ENCODE measurements at places on chromosomes 5 and 9. TPM values are rescaled to one million over a fixed set of nuclear protein-coding genes. Genes with fewer than 3 reads are reported as not detected.

ATP10B gene
- polyA plus RNA-seq: 35.6 TPM

NRG2 gene
- 1.1 TPM for polyA plus RNA-seq

SH3RF2 gene
- 31.9 TPM for polyA plus RNA-seq

GNA14 gene
- 2.7 TPM for polyA plus RNA-seq

DNA sequence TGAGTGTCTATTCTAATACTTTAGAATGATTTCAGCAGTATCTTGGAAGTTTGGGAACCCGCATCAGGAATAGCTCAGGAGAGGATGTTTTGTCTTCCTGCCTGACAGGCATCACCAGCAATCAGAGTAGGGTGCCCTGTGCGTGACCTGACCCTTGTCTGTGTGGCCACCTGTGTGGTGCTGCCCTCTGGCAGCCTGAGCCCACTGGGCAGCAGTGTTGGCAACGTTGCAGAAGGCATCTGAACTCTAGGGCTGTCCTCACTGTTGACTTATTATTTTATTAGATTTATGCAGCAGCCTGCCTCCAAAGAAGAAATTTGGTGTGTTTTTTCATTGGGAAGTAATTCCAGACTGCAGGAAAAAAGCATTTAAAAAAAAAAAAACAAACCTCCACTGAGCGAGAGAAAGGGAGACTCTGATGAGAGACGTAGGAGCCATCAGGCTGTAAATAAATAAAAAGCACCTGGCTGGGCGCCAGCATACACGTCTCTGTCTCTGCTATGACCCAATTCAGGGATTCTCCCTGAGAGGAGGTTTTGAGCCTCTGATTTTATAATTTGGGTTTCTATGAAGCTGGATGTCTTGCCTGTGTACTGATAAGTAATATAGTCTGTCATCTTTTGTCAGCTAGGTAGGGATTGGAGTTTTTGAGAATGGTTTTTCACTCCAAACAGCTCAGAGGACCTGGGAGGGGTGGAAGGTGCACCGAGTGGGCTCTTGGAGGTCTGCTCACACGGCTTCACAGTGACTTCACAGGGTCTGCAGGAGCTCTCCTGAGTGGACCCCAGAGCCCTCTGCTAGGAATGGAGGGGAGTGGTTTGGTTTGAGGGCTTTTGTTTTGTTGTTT lies 49.0 kb downstream of the FAM78A start:
- H3K4me3 ChIP-seq: no peak overlapping the region
- peaks cover 57% of the 10 kb centered on the region for H3K36me3 ChIP-seq
- H3K27ac ChIP-seq: no peak overlapping the region
- H3K4me1 ChIP-seq: no peaks in the 10 kb centered on the region
- no peaks in the 10 kb centered on the region for H3K27me3 ChIP-seq

- H3K4me3 ChIP-seq: no peak overlapping the region
- H3K36me3 ChIP-seq: peaks cover 74% of the 10 kb centered on the region
Observed at GRCh38 chr9:132923346-132923902, 21.0 kb downstream of the TSC1 start.

DNA sequence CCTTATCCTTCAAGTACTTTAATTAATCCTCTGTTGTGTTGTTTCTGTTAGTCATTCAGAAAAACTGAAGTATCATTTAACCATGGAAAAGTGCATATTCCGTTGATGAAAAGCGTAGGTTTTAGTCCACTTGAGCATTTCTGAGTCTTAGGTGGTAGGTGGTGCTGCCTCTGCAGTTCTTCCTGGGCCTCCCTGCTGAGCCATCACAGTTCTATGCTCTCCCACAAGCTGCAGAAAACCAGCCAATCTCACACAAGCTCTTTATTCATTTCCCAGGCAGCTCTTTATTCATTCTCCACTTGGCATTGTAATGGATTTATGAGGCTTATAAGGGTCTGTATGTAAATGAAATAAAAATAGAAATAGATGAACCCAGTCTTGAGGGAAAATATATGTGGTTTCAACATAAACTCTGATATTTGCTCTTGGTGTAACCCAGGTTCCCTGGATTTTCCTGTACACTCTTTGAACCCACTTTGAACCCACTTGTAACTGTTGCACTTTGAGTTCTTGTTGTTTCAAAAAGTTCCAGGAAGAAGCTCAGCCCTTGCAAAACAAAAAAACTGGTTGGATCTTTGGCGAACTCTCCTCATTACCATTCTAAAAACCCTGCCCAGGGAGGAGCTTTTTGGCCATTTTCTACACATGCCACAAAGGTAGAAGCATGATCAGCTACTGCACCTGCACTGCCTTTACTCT lies 56.0 kb downstream of the ZNF510 start:
- H3K4me3 ChIP-seq: no peak overlapping the region
- H3K27me3 ChIP-seq: peaks cover 32% of the 10 kb centered on the region
- H3K4me1 ChIP-seq: no peaks in the 10 kb centered on the region
- no peak for DNase-seq
- H3K36me3 ChIP-seq: no peaks in the 10 kb centered on the region

- no peak overlapping the region for H3K27ac ChIP-seq
- no peaks in the 10 kb centered on the region for H3K36me3 ChIP-seq
- H3K4me3 ChIP-seq: no peak overlapping the region
- DNase-seq: no peak
Observed at GRCh38 chr9:4366591-4367330, 66.9 kb upstream of the GLIS3 start.

GRCh38 chr9:115373000-115373709 lies 255.2 kb upstream of the TNC start:
- no peaks in the 10 kb centered on the region for H3K27me3 ChIP-seq
- no peak overlapping the region for H3K4me3 ChIP-seq
- H3K36me3 ChIP-seq: no peaks in the 10 kb centered on the region
- no peak overlapping the region for H3K27ac ChIP-seq
- H3K4me1 ChIP-seq: no peaks in the 10 kb centered on the region
- no peak for DNase-seq

DNA sequence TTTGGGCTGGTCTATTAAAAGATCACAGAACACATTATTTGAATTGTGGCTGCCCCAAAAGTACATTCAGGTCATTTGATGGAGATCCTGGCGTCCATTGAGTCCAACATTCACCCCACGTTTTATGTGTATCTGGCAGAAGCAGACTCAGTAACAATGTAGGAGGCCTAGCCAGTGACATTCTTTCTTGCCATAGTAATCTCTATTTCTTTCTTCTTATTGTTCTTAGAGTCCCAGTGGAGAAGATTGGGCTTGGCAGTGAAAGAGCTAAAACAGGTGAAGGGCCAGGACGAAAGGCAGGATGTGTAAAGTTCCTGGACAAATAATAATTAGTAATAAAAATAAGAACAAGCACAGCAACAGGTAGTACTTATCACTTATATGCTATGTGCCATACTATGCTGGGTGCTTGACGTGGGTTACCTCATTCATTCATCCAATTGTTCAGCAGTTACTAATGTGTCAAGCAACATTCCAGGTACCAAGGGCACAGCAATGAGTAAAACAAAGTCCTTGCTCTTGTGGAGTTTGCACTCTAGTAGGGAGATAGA lies 12.6 kb upstream of the ANKH start:
- no peak overlapping the region for H3K27ac ChIP-seq
- no peaks in the 10 kb centered on the region for H3K36me3 ChIP-seq
- no peak for DNase-seq
- no peak overlapping the region for H3K4me3 ChIP-seq
- peaks cover 10% of the 10 kb centered on the region for H3K4me1 ChIP-seq
- no peaks in the 10 kb centered on the region for H3K27me3 ChIP-seq

DNA sequence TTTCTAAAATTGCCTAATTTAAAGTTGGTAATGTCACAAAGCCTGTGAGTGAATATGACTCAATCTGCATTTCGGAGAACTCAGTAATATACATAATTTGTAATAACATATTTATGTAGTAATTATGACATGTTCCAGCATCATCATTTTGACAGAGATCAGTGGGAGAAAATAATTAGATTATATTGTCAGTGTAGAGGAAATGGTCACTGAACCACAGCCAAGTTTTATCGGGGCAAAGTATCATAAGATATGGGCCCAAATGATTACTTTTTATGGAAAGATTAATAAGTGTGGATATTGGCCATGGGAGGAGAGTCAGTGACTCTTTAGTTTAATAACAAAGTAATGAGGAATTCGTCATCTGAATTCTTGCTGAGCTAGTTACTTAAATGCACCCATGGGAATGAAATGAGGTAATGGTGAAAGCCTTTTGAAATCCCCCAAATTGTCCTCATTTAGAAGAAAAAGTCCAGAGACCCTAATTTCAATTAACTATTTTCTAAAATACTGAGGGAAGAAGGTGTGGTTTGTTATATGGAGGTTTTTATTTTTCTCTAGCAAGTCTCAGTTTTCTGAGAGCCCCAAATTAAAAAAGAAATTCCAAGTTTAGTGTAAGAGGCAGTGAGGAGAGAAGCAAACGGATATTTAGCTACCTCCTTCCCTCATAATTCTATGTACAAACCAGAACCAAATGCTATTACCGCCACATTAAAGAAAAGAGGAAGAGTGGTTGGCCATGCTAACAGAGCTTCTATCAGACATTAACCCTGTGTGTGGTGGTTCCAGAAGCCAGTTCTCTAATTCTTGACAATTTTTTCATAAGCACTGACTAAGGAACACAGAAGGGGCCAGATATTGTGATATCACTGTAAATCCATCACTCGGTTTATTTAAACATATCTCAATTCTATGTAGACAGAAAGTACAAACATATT lies 37.7 kb upstream of the MRPS30 start:
- no peak overlapping the region for H3K27ac ChIP-seq
- H3K27me3 ChIP-seq: no peaks in the 10 kb centered on the region
- no peaks in the 10 kb centered on the region for H3K36me3 ChIP-seq
- no peak overlapping the region for H3K4me3 ChIP-seq
